ENCODE measurements at places on chromosomes 13 and 19.

- no peak for DNase-seq
These were observed 27.4 kb downstream of the LRCH1 start for GRCh38 chr13:46580362-46580839.

GRCh38 chr19:51138549-51138979 lies 3.5 kb upstream of the SIGLEC7 start:
- no peak for DNase-seq

DNA sequence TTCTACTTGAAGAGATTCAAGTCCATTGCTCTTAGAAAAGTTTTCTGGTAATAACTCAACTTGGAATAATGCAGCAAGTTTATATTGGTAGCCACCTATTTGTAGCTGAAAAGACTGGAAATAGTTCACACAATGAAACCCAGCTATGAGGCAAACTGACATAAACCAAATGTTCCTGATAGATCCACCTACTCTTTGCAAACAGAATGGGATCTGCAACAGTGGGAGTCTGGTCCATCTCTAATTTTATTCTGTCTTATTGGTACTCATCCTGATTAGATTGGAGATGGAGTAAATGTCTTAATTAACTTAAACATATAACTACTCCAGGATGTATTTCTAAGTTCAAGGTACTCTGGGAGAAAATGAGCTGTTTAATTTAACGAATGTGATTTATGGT lies 438.0 kb downstream of the OLFM4 start:
- no peak for DNase-seq

DNA sequence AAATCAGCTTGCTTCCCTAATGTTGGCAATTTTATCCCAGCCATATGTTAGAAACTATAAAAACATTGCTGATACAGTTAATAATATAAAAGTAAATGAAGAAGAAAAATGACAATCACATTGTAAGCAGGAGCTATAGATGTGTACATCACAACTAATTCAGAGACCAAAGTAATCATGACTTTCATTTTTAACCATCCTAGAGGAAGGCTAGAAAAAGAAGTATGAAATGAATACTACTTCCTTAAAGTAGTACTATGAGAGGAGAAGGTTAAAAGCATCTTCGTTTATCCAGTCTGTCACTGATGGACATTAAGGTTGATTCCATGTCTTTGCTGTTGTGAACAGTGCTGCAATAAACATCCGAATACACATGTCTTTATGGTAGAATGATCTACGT lies 135.5 kb downstream of the IRS2 start:
- no peak for DNase-seq

- no peak for DNase-seq
These were observed 207.3 kb downstream of the TEX29 start for GRCh38 chr13:111527614-111528229.

- no peak for DNase-seq
These were observed 31.0 kb upstream of the KATNAL1 start for GRCh38 chr13:30338331-30338851.

DNA sequence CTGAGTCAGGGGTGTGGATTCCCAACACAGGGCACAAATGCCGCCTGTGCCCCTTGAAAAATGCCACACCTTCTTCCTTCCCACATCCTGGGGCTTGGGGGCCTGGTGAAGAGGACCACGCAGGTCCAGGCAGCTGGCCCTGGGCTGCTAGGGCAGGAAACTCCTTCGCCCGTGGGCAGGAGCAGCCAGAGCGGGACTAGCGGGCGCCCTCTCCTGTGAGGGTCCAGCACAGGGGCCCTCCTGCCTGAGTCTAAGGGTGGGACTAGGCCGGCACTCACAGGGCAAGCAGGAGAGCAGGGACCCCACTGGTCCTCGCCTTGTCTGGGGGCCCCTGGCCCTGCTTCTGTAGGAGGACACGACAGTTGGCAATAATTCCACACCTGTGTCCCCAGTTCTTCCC lies 7.5 kb upstream of the CEBPA start:
- no peak for DNase-seq

DNA sequence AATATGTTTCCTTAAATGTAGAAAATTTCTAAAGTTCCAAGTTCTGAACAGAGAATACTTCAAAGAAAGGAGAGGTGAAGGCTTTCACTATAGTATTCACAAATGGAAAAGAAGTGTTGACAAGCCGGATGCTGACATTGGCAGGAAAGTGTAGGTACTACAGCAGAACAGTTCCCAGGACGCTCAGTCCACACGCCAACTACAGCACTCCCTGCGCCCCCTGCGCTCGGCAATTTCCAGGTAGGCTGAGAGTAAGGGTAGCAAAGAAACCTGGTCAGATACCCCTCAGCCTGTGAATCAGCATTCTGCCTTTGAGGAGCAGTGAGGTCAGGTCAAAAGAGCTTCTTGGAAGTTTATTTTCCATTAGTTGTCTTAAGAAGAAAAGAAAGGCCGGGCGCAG lies 115.3 kb downstream of the NALCN start:
- DNase-seq = no peak

- no peak for DNase-seq
These were observed 941 bp downstream of the DUS3L start for GRCh38 chr19:5789886-5790558.

Data from SK-N-SH (cell line).